Stimulated activated naive CD4-positive, alpha-beta T cell treated with Interleukin-2 at 50 U/mL for 16 hours (primary cell): ENCODE measurements at places on chromosomes 1 and 21.

DNA sequence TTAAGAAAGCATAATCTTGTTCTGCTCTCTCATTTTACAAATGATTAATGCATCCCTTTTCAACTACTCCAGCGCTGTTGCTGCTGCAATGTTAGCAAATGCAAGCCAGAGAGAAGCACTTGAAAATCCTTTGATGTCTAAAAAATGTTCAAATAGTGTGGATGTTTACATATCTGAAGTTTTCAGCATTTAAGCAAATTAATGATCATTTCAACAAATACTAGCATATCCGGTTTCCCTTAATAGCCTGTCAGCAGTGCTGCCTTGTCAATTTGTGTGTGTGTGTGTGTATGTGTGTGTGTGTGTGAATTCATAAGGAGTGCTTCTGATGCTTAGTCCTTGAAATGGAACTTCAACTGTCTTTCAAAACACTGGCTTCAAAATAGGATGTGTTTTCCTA is 48.1 kb upstream of the WNT2B start:
- DNase-seq = no peak

GRCh38 chr1:111921948-111922347 is 67.5 kb downstream of the KCND3 start:
- DNase-seq = no peak

DNA sequence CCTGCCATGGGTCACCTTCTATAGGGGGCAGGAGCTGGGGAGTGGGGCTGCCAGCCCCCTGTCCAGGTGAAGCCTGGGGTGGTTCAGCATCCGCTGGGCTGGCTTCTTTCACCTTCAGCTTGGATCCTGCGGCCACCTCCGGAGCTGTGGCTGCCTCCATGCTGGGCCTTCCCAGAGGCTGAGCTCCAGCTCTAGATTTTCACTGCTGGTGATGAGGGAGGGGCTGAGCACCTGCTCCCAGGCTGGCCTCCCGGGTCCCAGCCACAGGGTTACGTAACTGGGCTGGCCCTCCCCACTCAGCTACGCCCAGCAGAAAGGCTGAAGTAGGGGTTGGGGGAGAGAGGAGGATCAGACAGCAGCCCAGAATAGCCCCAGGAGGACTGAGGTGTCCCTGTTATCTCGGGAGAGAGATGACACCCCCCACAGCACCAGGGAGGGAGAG is at the start of gene MYBPHL:
Gene MYBPHL (minus strand): TSS at position 180 of the 442 bp plus-strand sequence. CDS start 20 bp downstream, at position 160.
- no peak for DNase-seq

- no peak for DNase-seq
Observed at GRCh38 chr1:212254853-212255363, 30.3 kb upstream of the PPP2R5A start.

DNA sequence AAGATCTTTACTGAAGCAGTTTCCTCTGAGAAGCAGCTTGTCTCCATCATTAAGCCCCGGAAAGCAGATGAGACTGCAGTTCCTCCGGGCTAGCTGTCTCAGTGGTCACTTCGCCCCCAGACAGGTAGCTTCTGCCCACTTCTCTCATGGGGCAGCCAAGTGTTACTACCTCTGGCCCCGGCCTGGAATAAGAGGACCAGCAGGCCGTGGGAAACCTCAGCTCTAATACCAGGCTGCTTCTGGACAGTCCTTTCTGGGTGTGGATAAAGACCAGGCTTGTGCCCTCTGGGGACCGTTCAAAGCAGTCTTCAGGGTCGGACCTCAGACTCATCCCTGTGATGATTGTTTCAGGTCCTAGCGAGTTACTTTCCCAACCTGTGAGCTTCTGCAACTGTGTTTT is 54.8 kb downstream of the RUNX3 start:
- DNase-seq = no peak
